Left renal cortex interstitium (tissue), 4 donors: ENCODE measurements at places on chromosomes 7 and 10.

DNA sequence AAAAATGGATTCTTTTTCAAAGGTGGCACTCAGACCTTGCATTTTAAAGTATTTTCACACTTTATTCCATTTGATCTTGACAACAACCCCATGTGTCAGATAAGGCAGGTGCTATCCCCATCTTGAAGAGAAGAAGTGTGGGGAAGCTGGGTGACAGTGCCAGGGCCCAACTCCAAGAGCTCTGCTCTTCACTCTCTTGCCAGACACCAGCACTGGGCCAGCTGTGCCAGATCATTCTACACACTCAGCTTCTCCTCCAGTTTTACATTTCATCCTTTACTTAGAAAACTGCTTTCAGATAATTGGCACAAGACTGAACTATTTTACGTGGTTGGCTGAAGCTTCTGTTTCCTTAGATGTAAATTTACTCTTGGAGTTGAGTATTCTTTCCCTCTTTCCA, 64.4 kb downstream of the ENO4 start:
- DNase-seq = no peak

DNA sequence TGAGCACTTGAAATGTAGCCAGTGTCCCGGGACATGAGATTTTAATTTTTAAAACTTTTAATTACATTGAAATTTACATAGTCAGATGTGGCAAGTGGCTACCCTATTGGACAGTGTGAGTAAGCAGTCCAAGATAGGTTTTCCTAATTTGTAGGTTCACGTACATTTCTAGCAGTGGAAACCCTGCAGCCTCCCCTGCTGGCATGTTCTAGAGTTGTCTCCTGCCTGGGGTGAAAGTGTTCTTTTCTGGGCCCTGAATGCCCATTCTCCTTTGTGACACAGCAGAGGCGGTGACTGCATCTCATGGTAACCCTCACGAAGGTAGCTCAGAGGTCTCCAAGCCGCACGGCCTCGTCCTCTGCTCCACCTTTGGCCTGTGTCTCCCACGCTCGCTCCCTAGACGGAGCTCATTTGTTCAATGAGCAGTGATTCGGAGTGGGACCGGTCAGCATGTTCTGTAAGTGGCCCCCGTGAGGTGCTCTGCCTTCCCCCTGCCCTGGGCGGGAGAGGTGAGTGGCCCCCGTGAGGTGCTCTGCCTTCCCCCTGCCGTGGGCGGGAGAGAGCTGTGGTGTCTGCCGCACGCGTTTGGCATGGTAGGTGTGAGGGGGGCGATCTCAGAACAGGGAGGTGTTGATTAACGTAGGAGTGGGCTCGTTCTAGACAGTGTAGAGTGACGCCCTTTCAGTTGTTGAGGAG, 18.0 kb downstream of the WDR37 start:
- DNase-seq = no peak

- no peak for DNase-seq
Measured at GRCh38 chr7:88516429-88516828, 209.7 kb upstream of the STEAP4 start.

GRCh38 chr7:21383227-21384220, 44.4 kb upstream of the SP4 start:
- no peak for DNase-seq

DNA sequence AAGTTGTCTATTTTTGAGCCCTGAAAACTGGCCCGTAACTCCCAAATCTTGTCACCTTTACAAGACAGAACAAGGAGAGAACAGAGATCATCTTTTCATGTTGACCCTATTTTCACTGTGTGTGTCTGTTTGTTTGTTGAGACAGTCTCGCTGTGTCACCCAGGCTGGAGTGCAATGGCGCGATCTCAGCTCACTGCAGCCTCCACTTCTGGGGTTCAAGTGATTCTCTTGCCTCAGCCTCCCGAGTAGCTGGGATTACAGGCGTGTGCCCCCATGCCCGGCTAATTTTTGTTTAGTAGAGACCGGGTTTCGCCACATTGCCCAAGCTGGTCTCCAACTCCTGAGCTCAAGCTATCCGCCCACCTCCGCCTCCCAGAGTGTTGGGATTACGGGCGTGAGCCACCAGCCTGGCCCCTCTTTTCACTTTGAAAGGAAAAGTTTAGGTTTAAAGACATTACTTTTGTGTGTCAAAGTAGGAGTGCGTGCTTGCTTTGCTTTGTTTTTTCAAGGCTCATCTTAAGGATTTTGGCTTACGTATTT, 32.1 kb downstream of the FOXK1 start:
- no peak for DNase-seq
